ENCODE measurements at places on chromosomes 4 and X.

DNA sequence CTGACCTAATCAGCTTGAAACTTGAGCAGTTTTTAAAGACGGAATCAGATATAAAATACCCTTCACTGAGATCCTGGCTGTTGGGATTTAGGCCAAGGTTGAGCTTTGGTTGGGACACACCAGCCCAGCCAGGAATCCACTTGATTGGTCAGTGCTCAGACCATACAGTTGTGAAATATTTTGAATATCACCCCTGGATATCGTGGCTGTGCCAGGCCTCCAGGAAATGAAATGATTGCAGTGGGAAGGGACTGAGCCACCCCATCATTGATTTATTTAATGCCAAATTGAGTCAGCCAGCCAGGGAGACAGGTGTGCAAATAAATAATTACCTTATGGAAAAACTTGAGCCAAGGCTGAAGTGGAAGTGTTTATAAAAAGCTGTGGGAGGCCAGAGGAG, 128.4 kb upstream of the SCML1 start:
- no peak for DNase-seq

DNA sequence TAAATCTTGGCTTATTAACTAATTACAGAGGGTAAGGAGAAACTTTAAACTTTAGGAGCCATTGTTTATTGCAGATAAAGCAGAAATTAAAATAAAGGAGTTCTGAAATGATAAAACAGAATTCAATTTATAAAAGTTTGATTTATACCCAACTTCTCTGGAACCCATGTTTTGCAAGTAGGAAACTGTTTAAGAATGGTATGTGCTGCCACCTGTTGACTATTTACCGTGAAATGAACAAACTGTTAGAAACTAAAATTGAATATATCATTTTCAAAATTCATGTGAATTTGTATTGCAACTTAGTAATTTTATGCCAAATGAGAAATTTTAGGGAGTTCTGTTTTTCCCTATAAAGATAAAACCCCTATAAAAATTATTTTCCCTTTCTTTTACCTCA, 11.0 kb upstream of the TBC1D8B start:
- DNase-seq = no peak

- DNase-seq = no peak
These were observed 1618.0 kb upstream of the PCDH10 start for GRCh38 chr4:131531087-131531486.

GRCh38 chrX:34546366-34546765, 110.7 kb downstream of the TMEM47 start:
- DNase-seq = no peak

DNA sequence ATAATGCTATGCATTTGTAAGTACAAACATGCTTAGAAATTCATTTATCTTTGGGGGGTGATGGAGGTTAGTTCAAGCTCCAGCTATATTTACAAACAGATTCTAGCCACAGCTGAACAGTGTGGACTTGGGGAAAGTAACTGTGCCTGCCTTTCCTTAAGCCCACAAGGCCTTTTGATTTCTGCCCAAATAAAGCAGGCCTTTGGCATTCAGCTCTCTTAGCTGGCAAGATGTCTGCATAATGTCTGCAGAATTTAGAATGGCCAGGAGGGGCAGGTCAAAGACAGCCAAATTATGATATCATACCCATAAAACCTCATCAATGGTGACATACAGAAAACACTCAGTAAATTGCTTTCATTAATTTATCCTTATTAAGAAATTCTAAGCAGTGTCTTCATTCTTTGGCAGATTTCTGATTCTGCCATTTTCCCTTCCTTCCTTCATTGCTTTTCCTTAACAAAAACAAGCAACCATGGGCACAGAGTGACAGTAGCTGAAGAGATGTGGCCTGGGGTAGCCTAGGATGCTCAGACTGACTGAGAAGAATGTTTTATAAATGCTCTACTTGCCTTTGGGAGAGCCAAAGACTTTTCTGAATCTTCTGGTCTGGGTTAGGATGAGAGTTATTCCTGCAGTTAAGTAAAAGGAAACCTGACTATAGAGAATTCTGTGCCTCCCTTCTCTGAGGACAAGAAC, 538.7 kb upstream of the NR3C2 start:
- no peak for DNase-seq

DNA sequence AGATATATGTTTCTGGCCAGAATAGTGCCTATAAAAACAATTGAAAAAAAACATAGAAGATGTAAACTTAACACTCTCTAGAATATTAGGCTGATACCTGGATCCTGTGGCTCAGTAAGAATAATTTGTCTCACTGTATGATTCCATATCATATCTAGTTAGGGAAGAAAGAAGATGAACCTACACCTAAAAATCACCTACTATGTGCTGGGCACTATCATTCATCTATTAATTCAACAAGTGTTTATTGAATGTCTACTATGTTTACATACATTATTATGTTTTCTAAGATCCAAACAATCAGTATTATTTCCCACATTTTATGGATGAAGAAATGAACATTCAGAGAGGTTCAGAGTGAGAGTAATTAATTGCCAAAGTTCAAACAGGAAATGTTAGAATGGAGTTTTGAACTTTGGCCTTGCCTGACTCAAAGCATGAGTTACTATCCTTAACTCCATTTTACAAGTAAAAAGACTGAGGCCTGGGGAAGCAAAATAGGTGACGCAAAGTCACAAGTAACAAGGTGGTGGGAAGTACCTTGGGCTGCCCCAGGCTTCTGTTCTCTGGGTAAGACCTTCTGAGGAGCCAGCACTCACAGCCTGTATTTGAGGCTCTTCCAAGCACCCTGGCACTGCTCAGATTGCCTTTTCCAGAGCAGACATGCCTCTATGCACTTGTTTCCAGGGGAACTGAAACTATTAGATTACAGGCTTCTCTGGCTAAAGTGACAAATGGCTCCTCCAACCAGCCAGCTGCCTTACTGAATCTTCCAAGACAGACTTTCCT, 111.1 kb upstream of the ACSL4 start:
- DNase-seq = no peak
